ENCODE measurements at places on chromosomes 3 and 15.

GRCh38 chr3:117910820-117911521 is 1123.7 kb downstream of the IGSF11 start:
- peak; percentile 32 for DNase-seq

GRCh38 chr3:195703776-195704175 is 17.0 kb upstream of the MUC20 start:
- no peak for DNase-seq

DNA sequence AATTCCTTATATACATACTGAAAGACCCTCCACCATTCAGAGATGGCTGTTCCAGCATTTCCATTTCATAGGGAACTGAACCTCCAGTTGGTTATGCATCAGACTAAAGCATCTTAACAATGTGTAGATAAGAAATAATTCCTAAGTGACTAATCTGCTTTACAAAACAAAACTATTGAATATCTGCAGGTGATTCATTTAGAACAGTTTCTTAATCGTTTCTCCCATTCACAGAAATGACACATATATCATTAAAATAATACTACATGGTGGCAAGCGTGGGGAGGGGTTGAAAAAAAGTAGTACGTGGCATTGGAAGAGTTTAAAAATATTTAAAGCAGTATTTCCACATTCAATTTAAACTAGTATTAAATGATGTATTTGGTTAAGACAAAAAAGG is 19.5 kb downstream of the COPS2 start:
- DNase-seq, result no peak

DNA sequence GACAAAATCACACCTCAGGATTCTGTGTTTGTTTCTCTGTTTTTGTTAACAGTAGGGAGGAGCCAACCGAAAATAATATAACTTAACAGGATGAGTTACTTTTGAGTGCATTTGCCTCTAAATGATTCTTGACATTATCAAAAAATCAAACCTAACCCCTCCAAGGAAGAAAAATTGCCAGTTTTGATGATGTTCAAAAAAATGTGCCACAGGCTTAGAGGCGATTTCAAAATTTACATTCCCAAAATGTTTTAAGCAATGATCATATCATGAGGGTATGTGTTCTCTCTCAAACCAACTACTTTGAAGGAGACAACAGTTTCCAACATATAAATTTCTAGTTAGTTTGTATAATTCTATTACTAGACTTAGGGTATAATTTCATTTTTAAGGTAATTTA is 6.7 kb downstream of the VGLL3 start:
- no peak for DNase-seq

DNA sequence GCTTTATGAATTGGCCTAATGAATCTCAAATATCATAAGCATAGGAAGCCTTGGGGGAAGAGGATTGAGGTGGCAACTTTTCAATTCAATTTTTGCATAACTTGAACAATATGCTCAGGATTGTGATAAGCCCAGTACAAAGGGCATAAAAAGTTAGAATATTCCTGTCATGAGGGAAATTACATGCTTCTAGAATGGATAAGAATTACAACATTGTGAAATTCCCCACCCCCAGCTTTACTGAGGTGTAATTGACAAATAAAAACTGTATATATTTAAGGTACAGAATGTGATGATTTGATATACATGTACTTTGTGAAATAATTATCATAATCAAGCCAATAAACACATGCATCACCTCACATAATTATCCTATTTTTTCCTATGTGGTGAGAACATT is 132.6 kb upstream of the TNIK start:
- DNase-seq, result no peak

- no peak for DNase-seq
Measured at GRCh38 chr3:104526901-104527401, 839.8 kb upstream of the ALCAM start.
